ENCODE measurements at places on chromosomes 6 and 20.

- no peak for DNase-seq
Measured at GRCh38 chr6:162443101-162443500, 284.5 kb downstream of the PRKN start.

- no peak for DNase-seq
Measured at GRCh38 chr20:37543828-37544227, 16.2 kb upstream of the BLCAP start.

DNA sequence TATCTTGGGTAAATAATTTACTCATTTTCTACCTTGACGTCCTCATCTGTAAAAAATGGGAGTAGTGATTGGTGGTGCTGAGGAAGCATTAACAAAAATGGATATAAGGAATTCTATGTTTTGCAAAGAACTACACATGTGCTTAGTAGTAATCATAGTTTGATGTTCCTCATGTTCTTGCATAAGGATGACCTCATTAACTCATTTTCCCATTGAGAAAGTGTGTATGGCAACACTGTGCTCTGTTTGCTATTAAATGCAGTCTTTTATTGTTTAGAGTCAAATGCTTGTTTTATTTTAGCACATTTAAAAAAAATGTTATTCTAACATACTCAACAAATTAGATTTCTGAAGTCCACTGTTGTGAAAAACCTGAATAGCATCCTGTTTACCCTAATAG lies 211.2 kb upstream of the RSPO3 start:
- DNase-seq: no peak

DNA sequence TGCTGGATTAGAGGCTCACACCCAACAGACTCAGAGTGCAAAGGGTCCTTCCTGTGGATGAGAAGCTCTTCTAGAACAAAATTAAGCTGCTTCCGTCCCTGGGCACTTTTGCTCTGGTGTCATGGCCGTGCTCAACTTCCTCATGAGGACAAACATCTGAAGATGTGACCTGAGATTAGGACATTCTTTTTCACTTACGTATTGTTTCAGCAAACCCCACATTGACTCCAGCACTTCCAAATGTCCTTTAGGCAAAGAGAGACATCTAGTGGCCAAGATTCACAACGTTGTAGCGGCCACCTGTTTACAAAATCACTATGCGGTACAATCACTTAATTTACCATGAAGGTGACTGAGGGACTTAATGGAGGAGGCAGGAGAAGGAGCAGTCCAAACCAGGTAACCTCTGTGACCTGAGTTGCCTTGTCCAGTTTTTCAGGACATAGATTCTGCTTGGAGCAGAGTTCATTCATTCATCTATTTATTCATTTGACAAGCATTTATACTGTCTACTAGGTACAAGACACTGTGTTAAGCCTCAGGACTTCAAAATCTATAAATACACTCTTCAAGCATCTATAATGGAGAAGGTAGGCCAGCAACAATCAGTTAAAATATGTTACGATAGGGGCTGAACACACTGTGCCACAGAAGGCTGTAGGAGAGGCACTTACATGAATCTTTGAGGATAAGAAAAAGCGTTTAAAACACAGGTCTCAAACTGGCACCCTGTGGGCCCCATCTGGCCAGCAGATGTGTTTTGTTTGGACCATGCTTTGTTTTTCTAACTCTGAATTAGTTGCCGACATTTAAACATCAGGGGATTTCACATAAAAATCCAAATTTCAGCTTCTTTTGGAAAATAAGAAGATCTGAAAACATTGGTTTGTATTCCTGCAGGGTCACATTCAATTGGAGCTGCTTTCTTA lies 5.6 kb upstream of the ADGRF1 start:
- peak; percentile 32 for DNase-seq

DNA sequence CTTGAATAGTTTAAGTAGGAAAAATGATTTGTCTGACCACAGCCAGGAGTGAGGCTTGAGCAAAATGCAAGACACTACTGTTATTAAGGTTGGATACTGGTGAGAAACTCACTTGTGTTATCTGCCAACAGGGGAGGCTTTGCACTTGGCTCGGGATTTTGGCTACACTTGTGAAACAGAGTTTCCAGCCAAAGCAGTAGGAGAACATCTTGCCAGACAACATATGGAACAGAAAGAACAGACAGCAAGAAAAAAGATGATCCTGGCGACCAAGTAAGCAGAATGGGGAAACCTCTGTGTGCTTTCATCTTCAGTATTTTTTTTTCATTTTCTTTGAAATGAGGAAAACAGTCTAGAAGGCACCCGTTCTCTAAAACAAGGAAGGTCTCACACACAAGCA lies 31.6 kb downstream of the TFAP2D start:
- DNase-seq: no peak

DNA sequence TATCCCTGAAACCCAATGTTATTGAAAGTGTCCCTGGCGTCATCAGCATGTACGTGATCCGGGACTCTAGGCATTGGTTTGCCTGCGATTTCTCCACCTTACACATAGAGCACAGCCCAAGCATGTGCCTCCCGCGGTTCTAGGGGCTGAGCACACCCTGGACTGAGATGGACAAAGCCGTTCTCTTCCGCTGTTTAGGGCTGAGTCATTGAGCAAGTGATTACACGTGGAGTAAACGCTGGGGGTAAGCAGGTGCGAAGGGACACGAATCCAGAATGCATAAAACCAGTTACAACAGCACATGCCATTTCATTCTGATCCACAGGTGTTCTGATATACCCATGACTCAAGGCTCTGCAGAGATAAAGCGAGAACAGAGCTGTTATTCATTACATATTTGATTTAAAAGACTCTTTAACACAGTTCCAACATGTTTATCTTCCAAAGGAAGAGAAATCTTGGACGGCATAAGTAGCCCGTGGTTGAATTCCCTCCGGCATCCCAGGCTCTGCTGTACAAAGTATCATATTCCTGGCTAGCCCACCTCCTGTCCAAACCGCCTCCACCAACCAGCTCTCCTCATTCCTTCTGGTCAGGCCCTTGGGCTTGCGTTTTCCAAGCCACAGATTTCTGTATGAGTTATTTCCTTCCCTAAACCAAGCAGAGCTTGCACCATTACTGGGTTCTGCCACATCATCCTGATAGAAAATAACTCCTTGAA lies 36.1 kb upstream of the THBS2 start:
- DNase-seq: no peak

GRCh38 chr20:4748847-4749246 lies 27.1 kb downstream of the PRND start:
- DNase-seq: no peak

DNA sequence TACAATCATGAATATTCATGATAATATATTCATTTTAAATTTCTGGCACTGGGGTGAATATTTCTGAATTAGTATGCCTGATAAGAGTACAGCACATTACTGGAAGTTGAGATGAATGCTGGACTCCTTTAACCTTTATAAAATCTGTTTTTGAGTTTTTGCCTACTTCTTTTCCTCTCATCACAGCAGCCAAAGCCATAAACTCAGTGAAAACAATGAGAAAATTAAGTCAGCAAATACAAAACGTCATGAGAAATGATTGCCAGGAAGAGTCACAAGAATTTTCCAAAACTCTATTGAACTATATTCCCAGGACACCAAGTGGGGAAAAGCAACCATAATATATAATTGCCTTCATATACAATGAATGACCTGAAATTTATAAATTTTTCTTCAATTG lies 837.6 kb downstream of the TBC1D32 start:
- no peak for DNase-seq

DNA sequence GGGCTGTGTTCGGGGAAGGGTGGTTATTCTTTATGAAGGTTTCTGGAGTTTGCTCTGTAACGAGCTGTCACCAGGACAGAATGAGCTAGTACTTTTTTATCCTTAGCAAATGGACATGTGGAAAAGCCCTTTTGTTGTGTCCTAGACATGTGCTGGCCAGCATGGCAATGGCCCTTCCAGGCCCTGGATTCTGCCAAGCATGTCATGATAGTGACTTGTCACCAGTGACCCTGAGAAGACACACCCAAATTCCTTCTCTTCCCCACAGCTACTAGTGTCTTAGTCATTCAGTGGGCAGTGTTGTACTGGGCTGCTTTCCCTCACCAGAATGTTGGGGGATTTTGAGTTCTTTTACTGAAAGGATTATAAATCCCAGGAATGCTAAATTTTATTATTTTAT lies 74.0 kb upstream of the XRN2 start:
- DNase-seq: no peak

GRCh38 chr6:41326092-41326491 lies 9.3 kb upstream of the NCR2 start:
- no peak for DNase-seq

DNA sequence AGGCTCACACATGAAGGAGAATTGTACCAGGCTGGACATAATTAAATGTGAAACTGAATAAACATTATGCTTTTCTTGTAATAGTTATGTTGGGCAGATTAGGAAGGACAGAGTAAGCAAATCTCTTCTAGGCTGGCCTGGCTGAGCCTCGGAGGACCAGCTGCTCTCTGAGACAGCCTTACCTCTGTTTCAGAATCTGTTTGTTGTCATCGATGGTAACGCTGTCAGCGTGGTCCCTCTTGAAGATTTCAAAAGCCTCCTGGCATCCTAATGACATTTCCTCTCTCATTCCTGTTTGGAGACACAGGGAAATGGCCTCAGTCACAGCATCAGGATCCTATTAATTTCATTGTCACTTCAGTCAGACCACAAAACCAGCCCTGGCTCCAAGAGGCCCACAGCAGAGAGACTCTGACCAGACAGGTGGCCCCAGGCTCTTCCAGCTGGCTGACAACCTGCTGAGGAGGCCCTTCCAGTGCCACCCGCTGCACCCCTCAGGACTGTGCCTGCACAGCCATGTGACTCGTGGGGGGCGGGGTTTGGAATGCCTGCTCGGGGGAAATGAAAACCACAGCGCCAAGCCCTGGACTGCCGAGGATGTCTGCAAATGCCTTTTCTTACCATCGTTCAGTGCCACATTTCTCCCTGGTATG lies 108.5 kb upstream of the KCNK16 start:
- DNase-seq: peak; percentile 27

DNA sequence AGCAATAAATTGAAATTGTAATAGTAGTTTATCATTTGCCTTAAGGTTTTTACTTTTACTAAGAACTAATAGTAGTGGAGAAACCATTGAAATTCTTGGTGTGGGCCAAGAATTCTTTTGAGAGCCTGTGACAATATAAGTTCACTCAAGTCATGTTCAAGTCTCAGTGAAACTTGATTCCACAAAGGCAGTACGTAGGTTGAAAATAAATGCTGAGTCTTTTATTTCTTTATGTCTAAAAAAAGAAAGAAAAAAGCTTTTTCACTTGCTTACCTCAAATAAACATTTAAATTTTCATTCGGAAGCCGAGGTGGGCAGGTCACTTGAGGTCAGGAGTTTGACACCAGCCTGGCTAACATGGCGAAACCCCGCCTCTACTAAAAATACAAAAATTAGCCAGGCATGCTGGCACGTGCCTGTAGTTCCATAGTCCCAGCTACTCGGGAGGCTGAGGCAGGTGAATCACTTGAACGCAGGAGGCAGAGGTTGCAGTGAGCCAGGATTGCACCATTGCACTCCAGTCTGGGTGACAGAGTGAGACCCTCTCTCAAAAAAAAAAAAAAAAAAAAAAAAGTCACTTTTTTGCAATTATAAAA lies 57.8 kb upstream of the NELFCD start:
- DNase-seq: no peak

GRCh38 chr6:2447318-2447920 lies 202.0 kb upstream of the GMDS start:
- no peak for DNase-seq

GRCh38 chr6:26086211-26086610 lies 1.0 kb upstream of the HFE start:
- DNase-seq: no peak

GRCh38 chr6:152587473-152587872 lies 49.7 kb downstream of the SYNE1 start:
- no peak for DNase-seq

- no peak for DNase-seq
Measured at GRCh38 chr6:135222623-135223022, 41.5 kb downstream of the MYB start.

DNA sequence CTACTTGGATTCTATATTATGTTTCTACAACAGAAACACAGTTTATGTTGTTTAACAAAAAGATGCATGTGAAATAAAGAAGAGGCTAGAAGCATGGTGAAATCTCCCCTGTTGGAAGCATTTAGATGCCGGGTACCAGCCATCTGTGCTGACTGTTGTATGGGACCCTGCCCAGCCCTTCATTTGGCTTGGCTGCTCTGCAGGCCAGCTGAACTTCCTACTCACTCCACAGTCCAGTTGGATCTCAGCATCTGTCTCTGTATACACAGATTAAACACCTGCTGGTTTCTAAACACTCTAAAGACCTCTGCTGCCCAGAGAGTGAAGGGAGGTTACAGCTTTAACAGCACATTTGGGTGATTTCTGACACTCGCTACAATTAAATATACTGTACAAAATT lies 228.3 kb downstream of the SLC35F1 start:
- no peak for DNase-seq

DNA sequence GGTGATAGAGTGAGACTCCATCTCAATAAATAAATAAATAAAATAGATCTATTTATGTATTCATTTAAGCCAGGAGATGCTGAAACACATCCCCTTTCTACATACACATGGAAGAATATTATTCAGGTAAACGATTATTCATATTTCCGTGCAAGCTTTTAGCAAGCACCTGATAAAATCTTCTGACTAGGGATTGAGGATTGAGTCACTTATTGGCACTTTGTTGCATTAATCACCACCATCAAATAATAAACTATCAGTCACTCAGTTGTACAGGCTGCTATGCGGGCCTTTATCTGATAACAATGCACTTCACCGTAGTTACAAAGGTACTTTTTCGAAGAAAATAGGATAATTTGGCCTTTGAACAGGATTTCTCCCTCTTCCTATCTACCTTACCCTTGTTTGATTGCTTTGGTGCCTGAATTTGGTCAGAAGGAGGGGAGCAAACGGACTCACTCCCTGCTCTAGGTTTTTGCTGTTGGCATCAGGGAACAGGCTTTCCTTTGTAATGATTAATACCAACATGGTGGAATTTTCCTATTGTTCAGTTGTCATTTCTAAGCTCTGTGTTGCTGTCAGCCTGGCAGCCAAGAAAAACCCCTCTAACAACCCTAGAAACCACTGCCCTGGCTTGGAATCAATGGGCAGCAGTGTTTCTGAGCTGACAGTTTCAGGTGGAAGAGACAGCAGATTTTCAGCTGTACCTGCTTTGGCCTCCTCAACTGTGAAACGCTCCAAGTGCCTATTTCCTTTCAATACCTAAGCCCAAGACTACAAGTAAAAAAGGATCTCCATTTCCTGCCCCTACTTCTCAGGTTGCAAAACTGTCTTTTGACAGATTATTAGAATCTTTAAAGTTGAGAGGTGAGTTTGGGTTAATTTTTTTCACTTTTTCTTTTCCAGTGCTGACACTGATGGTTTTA lies 63.0 kb downstream of the MYB start:
- DNase-seq: no peak

GRCh38 chr6:78243519-78243918 lies 590.7 kb downstream of the MEI4 start:
- DNase-seq: no peak

DNA sequence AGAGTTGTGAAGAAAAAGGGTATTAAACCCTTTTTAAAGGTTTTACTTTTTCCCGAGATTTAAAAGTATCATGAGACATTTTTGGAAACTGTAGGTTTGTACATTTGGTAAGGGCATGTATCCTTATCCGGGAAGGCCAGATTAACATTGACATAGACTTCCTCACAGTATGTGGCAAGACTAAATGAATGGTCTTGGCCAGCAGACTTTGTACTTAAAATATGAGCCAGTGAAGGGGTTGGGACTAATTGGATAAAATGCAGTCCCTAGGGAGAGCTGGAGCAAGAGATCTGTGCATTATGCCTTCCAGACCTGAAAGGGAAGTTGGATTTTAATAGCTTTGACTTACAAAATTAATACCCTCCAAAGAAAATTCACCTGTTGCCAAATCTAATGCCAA lies 60.4 kb upstream of the CCN2 start:
- DNase-seq: no peak

Measured in stimulated activated CD4-positive, alpha-beta T cell treated with anti-CD3 and anti-CD28 coated beads, Interleukin-15, amount 100 ng/mL, for 24 hours (primary cell).